ENCODE measurements at places on chromosomes 1 and 21.

DNA sequence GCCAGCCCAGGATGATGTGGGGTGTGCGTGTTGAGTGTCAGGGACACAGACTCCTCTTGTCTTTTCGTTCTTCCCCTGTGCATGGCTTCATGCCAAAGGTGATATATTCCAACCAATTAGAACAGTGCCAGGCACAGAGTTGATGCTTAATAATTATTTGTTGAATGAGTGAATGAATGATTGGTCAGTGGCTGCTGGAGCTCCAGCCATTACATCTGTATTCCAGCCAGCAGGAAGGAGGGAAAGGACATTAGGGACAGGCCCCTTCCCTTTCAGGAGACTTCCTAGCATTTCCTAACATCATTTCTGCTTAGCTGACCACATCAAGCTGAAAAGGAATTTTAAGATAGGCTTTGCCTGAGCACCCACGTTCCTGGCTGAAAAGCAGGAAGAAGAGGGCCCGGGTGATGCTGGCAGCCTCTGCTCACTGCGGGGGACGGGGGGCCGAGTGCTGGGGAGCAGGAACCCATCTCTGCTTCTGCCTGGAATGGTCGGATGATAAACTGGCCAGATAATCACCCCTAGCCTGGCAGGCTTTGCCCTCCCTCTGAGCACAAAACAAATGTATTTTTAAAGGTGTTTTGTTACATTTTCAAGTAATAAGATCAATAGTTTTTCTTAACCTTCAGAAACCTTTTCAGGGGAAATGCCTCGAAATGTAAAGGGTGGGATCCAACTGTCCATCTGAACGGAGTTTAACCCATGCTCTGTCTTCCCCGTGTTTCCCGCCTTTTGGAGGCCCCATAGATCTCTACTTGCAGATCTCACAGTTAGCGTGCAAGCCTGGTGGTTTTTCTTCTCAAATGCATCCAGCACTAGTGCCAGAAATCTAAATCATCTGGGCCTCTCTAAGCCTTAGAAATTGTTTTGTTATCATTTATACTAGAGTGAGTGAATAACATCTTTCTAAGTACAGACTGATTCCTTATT is 39.0 kb downstream of the SLC37A1 start:
- DNase-seq: no peak

- DNase-seq: no peak
These were observed 310.2 kb upstream of the AJAP1 start for GRCh38 chr1:4344065-4344732.

DNA sequence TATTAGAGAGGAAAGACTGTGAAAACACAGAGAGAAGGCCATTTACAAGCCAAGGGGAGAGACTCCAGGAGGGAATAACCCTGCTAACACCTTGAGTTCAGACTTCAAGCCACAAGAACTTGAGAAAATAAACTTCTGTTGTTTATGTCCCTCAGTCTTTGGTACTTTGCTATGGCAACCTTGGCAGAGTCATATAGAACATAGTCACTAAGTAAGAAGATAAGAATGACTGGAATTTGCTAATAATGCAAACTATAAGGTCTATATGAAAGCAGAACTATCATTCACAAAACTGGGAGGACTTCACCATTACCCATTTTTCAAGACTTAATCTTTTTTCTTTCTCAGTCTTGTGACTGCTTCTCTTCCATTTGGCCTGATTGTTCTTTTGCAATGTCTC is 767.3 kb upstream of the ADAMTS5 start:
- no peak for DNase-seq

DNA sequence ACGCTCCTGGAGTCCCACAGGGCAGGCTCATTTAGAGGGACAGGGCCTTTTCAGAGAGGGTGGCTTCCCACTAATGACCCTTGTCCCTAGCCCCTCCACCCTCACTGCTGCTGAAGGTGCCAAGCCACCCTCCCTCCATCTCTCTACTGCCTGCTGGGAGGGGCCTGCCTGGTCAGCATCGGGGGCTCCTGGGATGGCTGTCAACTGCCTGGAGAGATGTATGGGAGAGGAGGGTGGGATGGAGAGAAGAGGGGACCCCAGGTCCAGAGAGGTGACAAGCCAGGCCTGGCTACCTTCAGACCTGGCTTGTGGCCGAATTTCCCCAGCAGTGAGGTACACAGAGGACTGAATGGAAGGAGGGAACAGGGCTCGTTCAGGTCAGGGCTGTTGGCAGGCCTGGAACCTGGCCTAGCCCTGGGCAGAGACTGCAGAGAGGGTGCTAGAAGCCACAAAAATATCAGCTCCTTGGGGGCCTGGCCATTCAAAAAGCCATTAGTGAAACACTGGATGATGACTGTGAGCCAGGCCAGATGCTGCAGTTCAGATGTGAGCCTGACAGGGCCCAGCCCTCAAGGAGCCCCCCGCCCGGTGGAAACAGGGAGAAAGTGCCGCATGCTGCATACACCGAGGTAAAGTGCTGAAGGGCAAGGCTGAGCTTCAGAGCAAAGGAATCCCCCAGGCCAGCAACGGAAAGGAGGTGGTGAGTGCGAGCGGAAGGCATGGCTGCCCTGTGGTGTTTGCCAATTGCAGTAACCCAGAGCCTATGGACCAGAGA is 20.0 kb downstream of the MMEL1 start:
- no peak for DNase-seq

DNA sequence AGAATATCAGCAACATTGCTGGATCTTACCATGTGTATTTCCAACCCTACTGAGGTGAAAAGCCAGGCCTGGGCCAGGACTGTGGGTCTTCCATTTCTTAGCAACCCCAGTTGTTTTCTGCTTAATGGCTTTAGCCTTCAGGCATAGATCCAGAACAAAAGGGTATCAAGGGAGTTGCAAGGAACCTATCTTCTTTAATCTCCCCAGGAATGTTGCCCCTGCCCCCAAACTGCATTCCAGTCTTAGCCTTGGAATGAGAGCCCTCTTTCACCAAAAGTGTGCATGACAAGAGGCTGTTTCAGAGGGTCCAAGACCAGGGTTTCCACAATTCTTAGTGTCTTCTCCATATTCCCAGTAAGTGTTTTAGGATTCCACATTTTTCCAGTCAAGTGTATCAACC is 87.9 kb upstream of the SOX13 start:
- DNase-seq: no peak

DNA sequence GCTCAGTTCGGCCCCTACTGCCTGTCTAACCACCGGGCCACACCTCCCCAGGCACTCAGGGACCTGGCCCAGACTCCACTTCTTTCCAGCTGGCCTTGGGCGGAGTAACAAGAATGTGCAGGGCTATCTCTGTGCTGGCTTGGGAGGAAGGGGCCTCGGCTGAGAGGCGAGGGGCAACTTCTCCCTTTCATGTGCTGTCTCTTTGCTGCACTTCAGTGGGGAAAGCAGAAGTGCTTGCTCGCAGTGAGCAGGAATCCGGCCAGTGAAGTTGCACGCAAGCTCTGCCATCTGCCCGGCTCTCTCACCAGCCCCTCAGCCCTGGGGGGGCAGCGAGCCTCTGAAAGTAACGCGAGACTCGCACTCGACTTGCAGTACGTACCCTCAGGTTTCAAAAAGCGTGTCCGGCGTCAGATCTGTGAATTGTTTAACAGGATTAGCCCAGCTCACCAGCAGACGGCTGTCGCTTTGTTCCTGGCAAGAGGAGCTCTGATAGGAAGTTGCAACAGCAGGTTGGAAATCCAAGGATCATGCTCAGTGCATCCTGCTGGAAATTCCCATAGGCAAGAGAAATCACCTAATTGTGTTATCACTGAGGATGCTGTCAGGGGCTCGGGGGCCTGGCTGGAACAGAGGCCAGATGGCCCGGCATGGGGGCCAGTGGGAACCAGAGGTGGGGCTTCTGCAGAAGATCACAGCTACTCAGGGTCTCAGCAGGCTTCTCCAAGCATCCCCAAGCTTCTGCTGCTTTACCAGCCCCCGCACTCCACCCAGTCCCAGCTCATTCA is 221.1 kb downstream of the NPHP4 start:
- peak; percentile 55 for DNase-seq

DNA sequence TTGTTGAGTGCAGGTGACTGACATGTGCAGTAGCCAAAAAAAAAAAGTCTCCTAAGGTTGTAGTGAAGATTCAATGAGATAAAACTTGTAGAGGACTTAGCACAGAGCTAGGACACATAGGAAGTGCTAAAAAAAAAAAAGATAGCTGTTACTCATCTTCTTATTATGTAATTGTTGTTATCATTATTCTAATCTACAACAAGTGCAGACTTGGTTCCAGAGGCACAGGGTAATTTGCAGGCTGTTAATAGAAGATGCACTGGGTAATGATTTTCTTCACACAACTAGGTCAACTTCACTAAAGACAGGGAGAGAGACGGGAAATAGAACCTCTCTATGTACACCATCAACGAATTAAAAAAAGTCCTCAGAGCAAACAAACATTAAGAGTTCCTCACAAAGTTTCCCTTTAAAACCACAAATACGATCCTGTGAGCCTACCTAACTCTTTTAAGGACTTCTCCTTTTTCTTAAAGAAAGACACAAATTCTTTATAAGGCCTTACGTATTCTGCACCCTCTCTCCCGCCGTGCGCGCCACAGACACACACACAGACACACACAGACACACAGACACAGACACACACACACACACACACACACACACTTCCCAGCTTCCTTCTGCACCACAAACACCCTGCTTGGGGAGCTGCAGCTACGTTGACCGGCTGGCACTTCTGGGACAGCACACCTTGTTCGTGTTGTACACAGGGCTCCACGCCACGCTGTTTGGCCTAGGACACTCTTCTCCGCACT is 49.8 kb upstream of the GADD45A start:
- DNase-seq: no peak

DNA sequence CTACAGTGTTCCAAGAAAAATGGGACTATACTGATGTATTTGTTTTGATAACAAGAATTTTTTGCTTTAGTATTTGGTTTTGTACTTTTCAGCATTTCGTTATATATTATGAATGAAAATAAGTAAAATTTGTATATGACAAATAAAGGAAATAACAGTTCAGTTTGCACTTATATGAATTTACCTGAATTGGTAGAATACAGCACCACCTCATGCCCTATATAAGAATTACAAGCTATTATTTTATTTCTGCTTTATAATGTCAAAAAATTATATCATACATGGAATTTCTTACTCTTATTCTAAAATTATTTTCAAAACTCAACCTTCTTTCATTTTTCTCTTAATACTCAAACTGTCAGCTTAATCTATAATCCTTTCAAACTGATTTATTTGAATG is 14.6 kb downstream of the EFCAB7 start:
- no peak for DNase-seq

DNA sequence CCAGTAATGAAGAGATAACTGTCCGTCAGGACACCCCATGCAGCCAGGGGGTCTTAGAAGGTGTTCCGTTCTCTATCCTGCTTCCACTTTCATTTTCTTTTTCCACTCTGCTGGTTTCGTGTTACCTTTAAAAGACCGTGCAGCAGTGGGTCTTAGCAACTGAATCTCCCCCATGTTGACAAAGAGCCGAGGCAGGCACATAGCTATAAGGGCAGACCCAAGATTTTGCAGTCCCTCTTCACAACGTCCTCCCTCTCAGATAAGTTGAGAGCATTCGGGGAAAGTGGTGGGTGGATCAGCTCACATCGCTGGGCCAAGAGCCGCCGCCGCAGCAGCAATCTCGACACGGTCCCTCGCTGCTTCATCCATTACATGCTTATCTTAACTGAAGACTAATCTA is 355.5 kb downstream of the LMO4 start:
- DNase-seq: peak; percentile 21

GRCh38 chr1:160400223-160400645 is at the start of gene VANGL2:
TSS of gene VANGL2 (plus strand) at chr1:160400564. CDS start at chr1:160415838, 15,274 bp downstream.
- peak; percentile 83 for DNase-seq

GRCh38 chr21:37208741-37209225 is 58.4 kb downstream of the VPS26C start:
- DNase-seq: no peak

DNA sequence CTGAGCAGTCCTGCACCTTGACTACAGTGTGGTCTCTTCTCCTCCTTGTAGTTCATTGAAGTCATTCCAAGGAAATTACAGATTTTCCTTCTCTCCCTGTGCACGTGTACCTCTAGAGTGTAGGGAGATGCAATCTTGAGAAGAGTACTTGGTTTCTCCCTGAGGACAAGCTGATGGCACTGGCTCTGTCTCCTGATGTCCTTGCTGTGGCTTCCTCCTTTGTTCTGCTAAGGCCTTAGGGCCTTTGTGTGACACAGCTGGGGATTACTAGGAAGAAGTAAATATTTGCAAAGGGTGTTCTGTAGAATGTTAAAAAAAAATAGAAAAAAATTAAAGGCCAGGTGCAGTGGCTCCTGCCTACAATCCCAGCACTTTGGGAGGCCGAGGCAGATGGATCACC is 66.2 kb upstream of the APOBEC4 start:
- DNase-seq: no peak

DNA sequence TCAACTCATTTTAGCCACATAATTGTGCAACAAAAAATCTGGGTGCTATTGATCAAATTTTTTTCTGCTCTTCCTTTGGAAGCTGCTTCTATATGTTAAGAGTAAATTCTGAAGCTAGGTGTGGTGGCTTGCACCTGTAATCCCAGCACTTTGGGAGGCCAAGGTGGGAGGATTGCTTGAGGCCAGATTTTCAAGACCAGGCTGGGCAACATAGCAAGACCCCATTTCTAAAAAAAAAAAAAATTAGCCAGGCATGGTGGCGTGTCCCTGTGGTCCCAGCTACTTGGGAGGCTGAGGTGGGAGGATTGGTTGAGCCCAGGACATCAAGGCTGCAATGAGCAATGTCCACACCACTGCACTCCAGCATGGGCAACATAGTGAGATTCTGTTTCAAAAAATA is 24.3 kb upstream of the RSBN1 start:
- no peak for DNase-seq

- no peak for DNase-seq
These were observed 16.0 kb upstream of the ZBTB8B start for GRCh38 chr1:32448773-32449456.

- DNase-seq: no peak
These were observed 197.5 kb downstream of the ZNF326 start for GRCh38 chr1:90192408-90192807.

GRCh38 chr1:211375146-211375818 is 48.6 kb downstream of the TRAF5 start:
- DNase-seq: no peak

DNA sequence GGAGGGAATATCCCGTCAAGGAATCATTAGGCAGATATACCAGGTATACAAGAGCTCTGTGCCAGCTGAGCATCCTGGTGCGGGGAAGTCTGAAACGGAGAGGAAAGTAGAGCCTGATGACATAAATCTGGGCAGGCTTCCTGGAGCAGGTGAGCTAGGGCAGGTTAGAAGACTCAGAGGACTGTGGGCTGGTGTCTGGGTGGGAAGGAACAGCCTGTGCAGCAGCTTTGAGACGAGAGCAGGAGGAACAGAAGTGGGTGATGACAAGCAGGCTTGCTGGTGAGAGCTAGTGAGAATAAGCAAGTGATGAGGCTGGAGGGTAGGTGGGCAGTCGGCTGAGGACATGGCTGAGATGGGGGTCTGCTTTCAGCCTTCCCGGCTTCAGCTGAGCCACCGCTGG is 6.7 kb downstream of the CELSR2 start:
- no peak for DNase-seq

GRCh38 chr1:40847023-40847745 is 15.0 kb downstream of the CITED4 start:
- no peak for DNase-seq

GRCh38 chr21:41928621-41929220 is 25.1 kb downstream of the C2CD2 start:
- no peak for DNase-seq
